ENCODE measurements at places on chromosomes 12 and 14. TPM values are rescaled to one million over a fixed set of nuclear protein-coding genes. Genes with fewer than 3 reads are reported as not detected.

Gene TAS2R19
- 0.39 TPM for total RNA-seq

Gene SLC5A8
- total RNA-seq, result 0.08 TPM

Gene SERPINA3
- 3.8 TPM for total RNA-seq

Gene PSMC1
- total RNA-seq, result 146 TPM

Gene VDR
- total RNA-seq, result 49.6 TPM

Gene GPR137C
- total RNA-seq, result not detected

Data from hair follicular keratinocyte (primary cell).